AG10803 (cell line): ENCODE measurements at places on chromosomes 12 and 14.
A peak's percentile ranks its signal among the peaks of the same experiment; 100 is the strongest.

- DNase-seq = peak; percentile 8
Observed at GRCh38 chr12:107912421-107913004, 138.0 kb downstream of the ASCL4 start.

DNA sequence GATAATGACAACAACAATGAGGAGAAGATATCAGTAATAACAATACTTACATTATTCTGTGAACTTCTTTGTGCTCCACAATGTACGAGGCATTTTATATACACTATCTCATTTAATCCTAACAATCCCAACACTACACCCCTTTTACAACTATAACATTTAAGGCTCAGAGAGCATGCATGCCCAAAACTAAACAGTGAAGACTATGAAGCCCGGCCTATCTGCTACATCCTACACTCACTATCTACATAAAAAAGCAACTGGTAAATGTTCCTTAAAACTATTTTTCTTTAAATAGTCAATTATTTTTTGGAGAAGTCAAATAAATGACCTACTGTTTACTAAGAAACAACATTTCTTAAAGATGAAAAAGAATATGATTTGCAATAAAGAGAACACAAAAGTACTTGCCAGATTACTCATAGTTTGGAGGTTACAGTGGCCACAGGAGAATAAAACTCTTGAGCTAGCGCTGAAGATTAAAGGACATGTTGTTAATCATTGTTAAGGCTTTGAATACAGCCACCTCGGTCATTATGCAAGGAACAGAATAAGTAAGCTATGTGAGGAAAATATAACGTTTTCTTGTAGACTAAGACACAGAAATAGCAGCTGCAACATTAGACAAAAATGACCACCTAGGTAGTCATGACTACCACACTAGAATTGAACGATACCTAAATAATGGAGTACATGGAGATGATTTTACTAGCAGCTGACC, 56.7 kb downstream of the EPS8 start:
- peak; percentile 67 for DNase-seq

- no peak for DNase-seq
Observed at GRCh38 chr14:39668449-39668848, 236.2 kb upstream of the FBXO33 start.

GRCh38 chr12:124901003-124901402, 13.4 kb downstream of the UBC start:
- DNase-seq = no peak

GRCh38 chr14:55336162-55336561, 64.9 kb downstream of the FBXO34 start:
- peak; percentile 27 for DNase-seq

GRCh38 chr14:29126361-29126760, 359.8 kb downstream of the FOXG1 start:
- no peak for DNase-seq
